ENCODE measurements at places on chromosomes 4 and X.

DNA sequence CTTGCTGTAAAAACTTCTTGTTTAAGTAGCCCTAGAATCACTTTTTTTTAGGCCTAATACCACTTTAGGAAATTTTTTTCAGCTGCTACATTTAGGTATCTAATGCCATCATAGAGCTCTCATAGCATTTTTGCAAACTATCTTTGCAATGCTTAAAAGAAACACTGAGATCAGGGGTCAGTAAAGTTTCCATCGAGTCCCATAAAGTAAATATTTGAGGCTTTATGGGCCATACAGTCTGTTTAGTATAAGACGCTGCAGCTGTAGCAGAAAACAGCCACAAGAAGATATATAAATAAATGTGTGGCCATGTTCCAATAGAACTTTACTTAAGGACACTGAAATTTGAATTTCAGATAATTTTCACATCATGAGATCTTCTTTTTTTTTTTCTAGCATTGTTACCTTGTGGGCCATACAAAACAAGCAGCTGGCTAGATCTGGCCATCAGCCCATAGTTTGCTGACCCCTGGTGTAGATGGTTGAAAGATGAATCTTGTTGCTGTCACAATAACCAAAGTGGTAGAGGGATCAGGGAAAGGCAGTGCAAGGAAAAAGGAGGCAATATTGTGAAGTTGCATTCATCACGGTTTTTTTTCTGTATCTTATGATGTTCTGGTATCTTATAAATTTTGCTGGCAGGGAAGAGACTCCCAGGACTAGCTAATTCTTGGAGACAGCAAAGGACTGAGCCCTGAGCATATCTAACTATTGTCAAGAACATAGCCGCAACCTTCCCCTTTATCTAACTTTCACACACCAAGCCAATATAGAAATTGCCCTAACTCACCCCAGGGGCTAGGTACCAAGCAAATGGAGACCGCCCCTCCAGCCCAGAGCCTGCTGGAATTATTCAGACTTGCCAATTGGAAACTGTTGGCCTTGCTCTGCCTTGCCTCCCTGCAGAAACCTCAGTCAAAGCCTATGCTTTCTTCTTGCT lies 46.6 kb downstream of the RASGEF1B start:
- no peak for DNase-seq

DNA sequence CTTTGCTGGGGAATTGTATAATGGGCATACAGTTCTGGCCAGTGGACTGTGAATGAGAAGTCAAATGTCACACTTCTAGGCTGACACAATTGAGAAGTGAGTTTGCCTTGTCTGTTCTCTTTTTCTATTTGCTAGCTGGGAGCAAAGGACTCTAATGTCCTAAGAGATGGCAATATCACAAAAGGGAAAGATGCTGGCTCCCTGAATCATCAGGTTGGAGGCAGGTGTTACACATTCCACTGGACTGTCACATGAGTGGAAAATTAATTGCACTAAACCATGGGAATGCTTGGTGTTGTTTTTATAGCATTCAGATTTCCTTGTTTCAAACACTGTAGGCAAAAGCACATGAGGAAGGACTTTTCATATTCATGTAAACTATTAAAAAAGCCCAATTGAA lies 388.3 kb downstream of the ADAM29 start:
- DNase-seq, result no peak

DNA sequence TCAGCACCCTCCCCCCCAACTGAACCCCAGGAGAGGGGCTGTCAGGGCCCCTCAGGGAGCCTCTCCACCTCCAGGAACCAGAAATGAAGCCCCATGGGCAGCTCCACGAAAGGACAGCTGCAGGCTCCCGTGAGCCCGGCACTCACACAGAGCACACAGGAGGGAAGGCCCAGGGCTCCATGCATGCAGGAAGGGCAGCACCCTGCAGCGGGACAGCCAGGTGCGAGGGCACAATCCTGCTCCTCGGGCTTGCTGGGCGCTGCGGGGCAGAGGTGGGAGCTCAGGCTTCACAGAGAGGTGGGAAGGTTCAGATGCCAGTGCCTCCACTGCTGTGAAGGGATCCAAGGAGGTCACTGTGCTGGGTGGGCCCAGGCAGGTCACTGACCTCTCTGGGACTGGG lies 90.0 kb downstream of the HMX1 start:
- no peak for DNase-seq

DNA sequence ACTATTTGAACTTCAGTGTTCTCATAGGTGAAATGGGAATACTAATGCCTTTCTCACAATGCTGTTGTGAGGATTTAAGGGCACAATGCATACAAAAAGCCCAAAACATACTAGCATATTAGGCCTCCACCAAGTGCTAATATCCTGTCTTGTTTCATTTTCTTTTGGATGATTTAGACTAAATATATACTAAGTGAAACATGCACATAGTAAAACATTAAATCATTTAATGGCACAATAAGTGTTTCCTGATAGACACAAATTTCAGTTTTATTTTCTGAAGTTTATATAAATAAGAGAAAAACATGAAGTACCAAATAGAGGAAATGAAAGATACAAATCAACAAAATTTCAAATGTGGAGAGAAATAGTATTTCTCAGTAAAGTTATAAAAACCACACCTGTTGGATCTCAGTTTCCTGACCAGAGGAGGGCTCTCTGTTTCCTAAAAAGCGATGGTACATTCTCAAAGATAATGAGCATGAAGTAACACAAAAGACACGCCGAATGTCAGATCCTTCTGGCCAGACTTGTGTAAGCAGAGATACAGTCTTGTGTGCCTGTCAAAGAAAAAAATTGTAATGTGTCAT lies 25.1 kb downstream of the DDX60 start:
- no peak for DNase-seq

GRCh38 chr4:67573193-67573592 lies 14.7 kb downstream of the STAP1 start:
- peak; percentile 28 for DNase-seq

DNA sequence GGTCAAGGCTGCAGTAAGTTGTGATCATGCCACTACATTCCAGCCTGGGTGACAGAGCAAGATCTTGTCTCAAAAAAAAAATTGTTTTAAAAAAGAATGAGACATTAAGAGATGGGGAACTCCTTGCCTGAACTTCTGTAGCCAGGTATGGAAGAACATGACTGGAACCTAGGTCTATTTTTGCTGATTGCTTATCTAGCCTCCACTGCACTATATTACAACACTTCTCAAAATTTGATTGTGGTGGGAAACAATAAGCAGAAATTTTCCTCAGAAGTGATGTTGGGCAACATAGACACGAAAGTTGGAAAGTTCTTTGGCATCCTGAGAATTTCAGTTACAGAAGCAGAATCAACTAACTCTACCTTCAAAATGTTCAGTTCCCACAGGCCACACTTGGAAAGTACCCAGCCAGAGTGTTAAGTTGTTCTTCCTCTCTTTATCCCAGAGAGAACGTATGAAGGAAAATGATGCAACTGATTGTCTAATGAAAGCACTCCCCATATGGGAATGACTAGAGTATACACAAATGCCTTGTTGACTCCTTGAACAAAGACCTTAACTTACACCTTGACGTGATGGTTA lies 50.0 kb downstream of the LUZP4 start:
- DNase-seq, result no peak

DNA sequence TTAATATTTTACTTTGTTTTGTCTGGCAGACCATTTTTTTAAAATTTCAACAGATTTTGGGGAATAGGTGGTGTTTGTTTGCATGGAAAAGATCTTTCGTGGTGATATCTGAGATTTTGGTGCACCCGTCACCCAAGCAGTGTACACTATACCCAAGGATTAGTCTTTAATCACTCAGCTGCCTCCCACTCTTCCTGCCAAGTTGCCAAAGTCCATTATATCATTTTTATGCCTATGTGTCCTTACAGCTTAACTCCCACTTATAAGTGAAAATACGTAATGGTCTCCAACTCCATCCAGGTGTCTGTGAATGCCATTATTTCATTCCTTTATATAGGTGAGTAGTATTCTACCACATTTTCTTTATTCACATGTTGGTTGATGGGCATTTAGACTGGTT lies 281.7 kb upstream of the GK2 start:
- DNase-seq, result no peak

- DNase-seq, result no peak
Observed at GRCh38 chr4:129545599-129546278, 449.8 kb downstream of the C4orf33 start.

GRCh38 chrX:122816288-122816687 lies 367.8 kb upstream of the GRIA3 start:
- DNase-seq, result no peak

DNA sequence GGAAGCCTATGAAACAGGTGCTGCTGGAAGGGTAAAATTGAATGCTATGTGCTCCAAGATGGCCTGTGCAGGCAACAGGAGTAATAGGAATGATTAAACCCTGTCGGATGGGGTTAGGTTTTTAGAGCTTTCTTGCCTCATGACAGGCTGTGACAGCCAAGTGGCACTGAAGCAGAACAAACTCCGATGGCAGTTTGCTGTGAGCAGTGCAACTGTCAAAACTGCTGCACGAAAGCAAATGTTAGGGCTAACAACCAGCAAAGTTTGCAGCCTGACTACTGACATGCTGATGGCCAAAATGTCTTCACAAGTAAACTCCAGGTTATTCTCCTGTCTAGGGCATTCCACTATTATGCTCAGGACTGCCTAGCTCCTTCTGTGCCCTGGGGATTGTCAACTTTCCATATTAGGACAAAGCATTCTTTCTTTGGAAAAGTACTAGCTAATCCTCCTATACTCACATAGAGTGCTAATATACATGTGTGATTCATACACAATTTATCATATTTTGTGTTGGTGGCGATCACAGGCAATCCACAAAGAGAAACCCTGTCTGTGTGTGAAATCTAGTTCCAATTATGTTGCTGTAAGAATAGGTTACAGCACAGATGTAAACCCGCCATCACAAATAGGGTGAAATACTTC lies 486.6 kb upstream of the TENM3 start:
- no peak for DNase-seq

DNA sequence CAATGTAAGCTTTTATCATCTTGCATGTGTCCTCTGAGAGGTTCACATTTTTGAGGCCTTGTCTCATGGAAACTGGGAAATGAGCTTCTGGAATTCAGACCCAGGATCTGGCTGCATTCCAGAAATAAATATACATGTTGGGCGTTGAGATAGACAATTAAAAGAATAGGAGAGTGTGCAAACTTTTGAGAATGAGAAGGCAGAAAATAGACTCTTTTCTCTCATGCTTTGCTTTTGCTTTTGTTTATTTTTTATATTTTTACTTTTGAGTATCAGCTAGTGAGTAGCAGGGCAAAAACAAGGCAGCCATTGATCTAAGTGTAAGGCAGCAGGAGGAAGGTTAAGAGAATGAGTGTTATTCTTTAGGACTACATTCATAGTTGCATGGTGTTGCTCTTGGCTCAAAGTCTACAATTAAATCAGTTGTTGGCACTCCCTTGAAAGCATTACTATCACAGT lies 12.4 kb downstream of the SHROOM3 start:
- DNase-seq, result no peak

GRCh38 chrX:70089604-70090297 lies 27.5 kb downstream of the OTUD6A start:
- DNase-seq, result no peak

DNA sequence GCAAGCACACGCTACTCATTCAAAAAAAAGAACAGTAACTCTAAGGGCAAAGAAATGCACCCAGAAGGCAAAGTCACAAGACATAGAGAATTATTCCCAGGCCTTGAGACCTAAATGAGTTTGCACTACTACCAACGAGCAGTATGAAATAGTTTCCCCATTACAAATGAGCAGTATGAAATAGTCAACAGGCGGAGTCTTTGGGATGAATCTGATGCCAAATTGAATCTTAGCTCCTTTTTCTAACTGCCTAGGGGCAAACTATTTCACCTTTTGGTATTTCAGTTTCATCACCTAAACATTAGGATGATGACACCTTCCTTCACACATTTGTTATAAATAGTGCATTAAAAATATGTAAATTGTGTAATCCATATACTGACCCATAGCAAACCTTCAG lies 213.0 kb upstream of the FAT4 start:
- DNase-seq, result no peak

DNA sequence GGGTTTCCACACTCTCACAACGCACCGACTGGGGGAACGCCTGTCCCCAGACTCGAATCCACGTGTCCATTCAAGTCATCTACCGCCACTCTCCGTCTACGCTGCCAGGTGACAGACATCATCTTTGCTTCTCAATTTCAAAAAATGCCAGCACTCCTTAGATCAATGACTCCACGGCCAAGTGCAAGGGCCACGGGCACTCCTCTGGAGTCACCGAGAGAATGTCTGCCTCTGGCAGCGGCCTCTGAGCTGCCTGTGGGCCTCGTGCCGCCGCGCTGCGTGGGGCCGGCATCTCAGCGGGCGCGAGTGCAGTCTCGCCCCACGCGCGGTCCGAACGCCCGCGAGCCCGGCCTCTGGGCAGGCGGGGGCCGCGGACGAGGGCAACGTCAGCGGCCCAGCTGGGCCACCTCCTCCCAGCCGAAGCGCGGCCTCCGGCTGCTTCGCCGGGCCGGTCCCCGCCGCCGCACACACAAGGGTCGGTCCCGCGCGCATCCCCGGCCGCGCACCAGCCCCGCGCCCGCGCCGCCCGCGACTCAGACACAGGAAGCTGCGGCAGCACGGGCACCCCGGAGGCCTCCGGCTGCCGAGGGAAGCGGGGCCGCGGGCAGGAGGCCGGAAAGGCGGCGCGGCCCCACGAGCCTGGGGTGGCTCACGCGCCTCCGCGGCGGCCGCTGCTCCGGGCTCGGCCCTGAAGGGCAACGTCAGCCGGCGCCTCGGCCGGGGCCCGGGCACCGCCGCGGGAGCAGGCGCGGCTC lies 450 bp downstream of the ACSL1 start:
- DNase-seq, result peak; percentile 54

DNA sequence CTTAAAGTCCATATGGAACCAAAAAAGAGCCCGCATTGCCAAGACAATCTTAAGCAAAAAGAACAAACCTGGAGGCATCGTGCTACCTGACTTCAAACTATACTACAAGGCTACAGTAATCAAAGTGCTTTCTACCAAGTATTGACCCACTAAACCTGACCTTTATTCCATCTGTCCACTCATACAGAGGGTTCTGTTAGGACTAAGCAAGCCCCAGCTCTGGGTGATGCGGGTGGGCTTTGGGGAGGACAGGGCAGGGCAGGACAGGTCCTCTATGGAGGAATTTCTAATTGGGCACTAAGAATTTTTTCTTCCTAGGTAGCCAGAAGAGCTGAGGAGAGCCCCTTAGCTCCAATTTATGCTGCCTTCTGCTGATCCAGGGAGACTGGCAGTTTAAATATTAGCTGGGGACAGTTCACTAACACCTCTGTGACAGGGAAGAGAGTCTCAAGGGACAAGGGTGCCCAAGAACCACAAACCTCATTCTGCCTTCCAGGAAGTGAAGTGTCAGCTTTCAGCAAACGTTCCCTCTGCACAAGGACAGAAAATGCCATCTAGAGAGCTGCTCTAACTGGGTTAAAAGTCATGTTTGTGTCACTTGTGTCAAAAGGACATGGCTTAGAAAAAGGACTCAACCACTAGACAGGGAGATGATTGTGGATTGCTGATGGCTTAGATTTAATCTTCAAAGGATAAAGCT lies 143.2 kb downstream of the KIT start:
- DNase-seq, result no peak

DNA sequence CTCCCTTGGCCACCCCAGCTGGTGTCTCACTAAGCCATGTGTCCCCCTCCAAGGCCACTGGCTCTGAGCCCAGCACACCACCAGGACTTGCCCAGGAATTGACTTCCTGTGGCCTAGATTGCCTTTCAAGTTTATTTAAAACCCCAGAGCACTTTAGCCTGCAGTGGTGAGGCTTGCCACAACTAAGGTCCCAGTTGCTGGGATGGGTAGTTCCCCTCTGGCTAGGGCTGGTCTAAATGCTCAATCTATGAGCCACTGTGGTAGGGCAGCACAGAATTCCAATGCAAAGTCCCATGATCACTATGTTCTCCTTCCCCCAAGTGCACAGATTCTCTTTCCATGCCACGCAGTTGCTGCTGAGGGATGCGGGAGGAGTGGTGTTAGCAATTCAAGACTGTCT lies 61.1 kb upstream of the HCCS start:
- DNase-seq, result no peak

All from CD4-positive, alpha-beta memory T cell (primary cell).